ENCODE measurements at places on chromosomes 4 and X.
A peak's percentile ranks its signal among the peaks of the same experiment; 100 is the strongest.

- DNase-seq: no peak
Measured at GRCh38 chr4:73725510-73725909, 14.9 kb upstream of the CXCL8 start.

- no peak for DNase-seq
Measured at GRCh38 chr4:79650794-79651431, 242.9 kb upstream of the GK2 start.

- DNase-seq: no peak
Measured at GRCh38 chr4:17665346-17665745, 50.9 kb downstream of the MED28 start.

- DNase-seq: peak; percentile 36
Measured at GRCh38 chr4:47490550-47490949, 5.5 kb downstream of the ATP10D start.

DNA sequence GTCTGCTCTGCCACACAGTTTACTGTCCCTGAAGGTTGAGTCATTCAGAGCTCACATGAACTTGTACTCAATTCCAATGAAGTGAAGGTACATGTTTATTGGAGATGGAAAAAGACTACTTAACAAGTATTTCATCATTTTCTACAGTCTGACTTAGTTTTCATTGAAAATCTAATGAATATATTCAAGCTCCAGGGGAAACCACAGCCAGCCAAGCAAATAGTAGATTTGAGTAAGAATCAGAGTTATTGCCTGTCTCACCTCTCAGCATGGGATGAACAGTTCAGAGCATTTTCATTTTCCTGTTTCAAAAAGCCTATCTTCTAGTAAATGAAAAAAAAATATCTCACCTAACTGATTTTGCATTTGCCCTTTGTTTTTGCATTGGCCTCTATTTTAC is 1249.4 kb upstream of the DIAPH2 start:
- no peak for DNase-seq

DNA sequence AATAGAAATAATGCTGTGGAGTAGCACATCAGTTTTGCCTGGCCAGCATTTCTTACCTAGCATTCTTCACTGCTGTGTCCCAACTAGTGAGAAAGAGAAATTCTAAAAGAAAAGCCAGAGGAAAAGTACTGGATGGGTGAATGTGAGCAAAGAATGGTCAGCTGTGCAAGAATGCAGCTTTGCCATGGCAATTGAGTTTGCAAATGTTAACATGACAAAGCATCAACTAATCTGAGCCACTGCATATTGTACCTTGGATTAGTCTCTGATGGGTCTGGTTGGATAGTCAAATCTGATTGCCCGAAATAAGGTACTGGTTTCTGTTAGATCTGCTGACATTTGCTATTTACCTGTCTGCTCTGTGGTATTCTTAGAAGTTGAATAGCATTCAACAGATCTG is 38.7 kb downstream of the ADD1 start:
- DNase-seq: no peak

DNA sequence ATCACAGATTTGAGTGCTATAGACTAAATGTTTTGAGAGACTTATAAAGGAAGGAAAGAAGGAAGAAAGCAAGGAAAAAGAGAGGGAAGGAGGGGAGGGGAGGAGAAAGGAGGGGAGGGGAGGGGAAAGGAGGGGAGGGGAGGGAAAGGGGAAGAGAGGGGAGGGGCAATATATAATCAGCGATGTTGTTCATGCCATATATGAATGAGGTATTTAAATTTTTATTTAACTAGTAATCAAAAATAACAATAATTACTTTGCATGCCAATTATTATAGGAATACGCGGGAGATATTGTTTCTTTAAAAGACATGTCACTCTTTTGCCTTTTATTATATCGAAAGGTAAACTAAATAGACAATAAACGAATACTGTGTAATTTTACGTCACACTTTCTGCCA is 1029.7 kb downstream of the FAT4 start:
- no peak for DNase-seq

- peak; percentile 58 for DNase-seq
Measured at GRCh38 chrX:23783589-23784469, 856 bp downstream of the SAT1 start.

DNA sequence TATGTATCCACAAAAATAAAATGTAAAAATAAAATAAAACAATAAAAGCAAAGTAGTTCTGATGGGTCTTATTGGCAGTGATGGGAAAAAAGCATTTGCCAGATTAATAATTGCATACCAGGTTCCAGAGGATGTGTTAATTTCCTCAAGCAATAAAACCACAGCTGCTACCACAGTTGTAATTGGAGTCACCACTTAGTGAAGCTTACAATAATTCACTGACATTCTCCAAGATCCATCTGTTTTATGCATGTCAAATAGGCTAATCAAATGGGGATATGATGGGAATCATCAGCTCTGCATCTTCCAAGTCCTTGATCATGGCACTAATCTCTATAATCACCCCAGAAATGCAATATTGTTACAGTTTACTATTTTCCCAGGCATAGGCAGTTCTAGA is 123.5 kb upstream of the EMCN start:
- no peak for DNase-seq

DNA sequence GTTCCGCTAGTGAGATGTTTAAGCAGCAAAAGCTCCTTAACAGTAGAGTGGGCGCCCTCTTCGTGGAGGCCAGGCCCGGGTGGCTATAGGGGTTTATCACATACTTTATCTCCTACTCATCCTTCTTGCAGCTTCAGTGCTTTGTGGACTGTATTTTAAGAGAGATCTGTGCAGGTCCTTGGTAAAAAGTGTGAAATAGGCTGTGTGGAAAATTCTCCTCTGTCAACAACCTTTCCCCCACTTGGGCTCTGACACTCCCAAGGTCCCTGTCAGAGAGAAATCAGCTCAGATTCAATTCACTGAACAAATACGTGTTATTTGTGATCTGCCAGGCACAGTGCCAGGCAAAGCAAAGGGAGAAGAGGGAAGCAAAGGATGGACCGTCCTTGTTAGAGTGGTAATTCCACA is 214.3 kb upstream of the PPARGC1A start:
- DNase-seq: no peak

GRCh38 chr4:151429957-151430570 is 21.1 kb downstream of the FHIP1A start:
- no peak for DNase-seq

GRCh38 chrX:51747671-51748070 is 4.4 kb downstream of the GSPT2 start:
- DNase-seq: no peak

DNA sequence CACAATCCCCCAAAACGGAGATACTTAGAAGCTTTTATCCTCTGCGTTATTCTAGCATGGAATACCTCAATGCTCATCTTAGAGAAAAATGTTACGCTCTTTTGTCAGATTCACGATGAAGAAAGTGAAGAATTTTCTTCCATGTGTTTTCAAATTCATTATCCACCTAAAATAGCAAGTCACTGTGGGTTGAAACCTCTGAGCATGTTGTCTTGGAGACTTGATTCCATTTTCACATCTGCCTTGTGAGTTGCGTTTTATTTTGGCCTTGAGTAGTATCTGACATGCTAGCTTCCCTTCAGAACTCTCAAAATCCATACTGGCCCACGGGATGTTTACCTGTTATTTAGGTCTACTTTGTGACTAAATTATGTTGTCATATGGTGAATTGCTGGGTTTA is 66.3 kb downstream of the C4orf46 start:
- peak; percentile 22 for DNase-seq

DNA sequence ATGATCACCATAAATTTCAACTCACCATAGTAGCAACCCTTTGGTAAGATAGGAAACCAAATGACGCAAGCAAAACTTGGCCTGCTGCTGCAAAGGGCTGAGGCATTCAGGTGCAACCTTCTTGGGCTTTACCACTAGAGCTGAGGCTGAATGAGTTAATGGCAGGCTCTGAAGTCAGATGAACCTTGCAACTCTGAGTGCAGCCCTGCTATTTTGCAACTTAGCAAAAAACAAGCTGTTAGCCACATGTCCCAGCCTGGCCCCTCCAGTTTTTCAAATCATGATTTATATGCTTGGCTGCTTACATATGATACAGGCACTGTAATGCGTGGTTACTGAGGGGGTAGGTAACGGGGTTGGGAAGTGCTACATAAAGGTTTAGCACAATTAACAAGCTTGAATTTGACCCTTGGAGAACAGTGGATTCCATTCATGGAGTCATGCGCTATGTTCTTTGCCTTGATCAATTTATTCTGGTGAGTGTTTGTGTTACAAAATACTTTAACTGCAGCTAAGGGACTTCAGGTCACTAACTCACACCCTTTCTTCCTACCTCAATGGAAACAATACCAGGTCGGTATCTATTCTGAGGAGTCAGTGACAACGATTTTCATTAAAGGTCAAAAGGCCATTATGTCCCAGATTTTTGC is 80.5 kb upstream of the PPARGC1A start:
- DNase-seq: no peak

DNA sequence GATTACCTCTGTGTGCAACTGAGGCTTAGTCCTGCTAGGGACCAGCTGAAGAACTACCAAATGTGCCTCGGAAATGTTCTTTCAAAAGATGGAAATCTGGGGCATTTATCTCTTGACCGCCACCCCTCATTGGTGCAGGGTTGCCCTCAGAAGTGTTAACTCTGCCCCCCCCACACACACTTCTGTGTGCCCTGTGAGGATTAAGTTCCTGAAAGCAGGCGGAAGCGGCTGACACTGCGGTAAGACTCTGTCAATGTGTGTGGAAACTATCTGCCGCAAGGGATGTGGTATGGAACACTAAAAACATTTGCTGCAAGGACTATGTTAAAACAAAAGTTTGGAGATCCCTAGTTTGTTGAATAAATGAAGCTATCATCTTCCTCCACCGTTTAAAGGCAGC is 106.9 kb upstream of the NDP start:
- DNase-seq: no peak

All from KBM-7 (cell line).